ENCODE measurements at places on chromosomes 12 and 14.

- no peak for DNase-seq
These were observed 2.0 kb downstream of the MYH7 start for GRCh38 chr14:23433457-23433856.

- no peak for DNase-seq
These were observed 148.9 kb upstream of the MAX start for GRCh38 chr14:65251213-65251612.

DNA sequence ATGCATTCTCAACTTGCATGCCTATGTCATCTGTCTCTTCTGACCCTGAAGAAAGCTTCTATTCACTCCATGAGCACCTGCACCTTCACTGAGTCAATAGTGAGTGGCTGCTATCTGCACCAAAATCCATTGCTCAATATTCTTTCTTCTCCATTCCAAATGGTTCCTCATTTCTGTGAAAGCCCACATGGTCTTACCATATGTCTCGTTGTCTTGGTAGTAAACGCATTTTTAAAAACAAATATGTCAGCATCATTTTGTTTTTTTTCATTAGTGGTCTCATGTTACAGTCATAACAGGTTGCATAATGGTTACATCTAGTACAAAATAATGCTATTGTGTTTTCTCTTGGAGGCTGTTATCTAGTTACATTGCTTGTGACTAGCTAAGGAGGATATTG, 106.9 kb upstream of the CPM start:
- DNase-seq = no peak

GRCh38 chr12:132151766-132152410, 7.6 kb downstream of the NOC4L start:
- DNase-seq = no peak

DNA sequence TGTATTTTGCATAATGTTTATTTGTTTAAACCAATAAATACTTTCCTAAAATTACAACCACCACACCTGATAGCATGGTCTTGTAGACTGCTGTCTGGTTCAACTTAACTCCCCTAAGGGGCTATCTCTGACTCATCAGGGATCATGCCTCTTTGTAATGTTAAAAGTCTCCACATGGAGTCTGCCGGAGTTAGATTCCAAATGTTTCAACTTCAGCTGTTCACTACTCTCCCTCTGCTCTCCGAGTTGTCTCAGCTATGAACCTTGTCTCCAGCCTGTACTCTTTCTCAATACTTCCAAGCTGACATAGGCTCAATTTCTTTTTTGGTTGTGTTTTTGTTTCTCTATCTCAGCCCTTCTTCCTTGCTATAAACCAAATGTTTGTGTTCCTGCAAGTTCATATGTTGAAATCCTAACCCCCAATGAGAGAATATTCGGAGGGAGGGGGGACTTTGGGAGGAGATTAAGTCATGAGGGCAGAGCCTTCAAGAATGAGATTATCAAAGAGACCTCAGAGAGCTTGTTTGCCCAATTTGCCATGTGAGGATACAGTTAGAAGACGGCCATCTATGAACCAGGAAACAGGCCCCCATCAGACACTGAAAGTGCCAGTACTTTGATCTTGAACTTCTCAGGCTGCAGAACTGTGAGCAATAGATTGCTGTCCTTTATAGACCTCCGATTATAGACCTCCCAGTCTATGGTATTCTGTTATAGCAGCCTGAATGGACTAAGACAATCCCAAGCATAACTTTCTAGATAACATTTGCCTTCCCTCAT, 858.2 kb downstream of the VRK1 start:
- no peak for DNase-seq

- DNase-seq = no peak
These were observed 40.2 kb downstream of the ETV6 start for GRCh38 chr12:11689591-11690186.

- no peak for DNase-seq
These were observed 281.4 kb upstream of the FKBP4 start for GRCh38 chr12:2513141-2514037.

DNA sequence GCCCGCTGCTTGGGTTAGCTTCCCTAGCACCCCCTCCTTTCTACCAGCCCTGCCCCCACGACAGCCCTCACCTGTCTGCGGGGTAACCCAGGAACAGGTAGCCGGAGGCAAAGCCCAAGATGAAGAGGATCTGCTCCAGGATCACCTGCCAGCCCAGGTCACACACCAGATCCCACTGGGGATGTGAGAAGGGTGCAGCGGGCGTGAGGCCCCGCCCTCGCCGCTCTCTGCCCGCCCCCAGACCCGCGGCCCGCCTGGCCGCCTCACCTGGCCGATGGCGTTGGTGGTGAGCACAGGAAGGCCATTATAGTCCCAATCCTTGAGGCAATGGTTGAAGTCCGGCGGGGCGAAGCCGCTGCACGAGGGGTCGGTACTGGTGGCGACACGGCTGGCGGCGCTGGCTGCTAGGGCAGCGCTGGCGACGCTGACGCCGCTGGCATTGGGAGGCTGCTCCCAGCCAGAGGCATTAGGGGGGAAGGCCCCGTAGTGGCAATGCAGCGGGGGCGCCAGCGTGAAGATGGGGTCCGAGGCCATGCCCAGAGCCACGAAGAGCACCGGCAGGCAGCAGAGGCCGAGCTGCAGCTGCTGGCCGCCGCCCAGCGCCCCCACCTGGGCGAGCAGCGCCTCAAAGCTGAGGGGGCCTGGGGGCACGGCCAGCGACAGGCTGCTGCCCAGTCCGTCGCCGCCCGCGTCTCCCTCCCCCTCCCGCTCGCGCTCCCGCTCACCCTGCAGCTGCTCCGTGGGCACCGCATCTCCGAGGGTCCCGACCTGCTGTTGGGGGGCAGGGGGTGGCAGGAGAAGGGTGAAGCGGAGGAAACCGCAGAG, 794 bp downstream of the SLC22A17 start:
- DNase-seq = no peak

DNA sequence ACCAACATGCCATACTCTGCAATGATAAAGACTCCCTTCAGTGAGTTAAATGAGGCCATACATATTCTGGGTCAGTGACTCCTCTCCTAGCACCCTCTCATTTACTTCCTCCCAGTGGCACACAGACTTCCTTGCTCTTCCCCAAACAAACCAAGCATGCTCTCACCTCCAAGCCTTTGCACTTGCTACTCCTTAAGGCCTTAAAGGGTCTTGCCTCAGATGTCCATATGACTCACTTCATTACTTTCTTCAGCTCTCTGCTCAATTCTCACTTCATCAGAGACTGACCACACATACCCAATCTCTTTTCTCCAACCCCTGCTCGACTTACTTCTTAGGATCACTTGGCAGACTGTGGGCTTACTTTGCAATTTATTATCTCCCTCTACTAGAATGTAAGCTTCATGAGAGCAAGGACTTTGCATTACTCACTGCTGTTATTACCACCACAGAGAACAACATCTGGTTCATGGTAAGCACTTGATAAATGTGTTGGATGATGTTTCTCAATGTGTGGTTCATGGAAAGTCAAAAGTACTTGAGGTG, 22.8 kb downstream of the DDX24 start:
- DNase-seq = no peak

GRCh38 chr12:131615326-131616042, 95.4 kb upstream of the SFSWAP start:
- no peak for DNase-seq

- no peak for DNase-seq
These were observed 245.0 kb downstream of the NUBPL start for GRCh38 chr14:31806249-31806648.

DNA sequence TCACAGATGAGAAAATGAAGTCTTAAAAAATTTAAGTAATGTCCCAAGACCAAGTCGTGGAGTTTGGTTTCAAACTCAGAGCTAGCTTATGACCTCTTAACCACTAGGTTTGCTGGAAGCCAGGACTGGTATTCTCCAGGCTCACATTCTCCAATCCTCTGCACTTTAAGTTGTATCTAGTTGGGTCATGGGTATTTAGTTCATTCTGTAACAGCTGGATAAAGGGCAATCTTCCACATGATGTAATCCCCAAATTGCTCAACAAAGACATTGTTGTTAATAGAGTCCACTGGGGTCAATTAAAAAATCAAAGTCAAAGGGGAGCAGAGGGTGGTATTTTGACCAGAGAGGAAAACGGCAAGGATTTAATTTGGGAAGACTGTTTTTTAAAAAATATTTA, 17.8 kb upstream of the GAS2L3 start:
- DNase-seq = no peak

GRCh38 chr14:61750708-61751474, 11.3 kb upstream of the SNAPC1 start:
- DNase-seq = no peak

GRCh38 chr14:68881396-68881795, 88.5 kb upstream of the ZFP36L1 start:
- no peak for DNase-seq

GRCh38 chr12:77999074-77999715, 168.5 kb downstream of the NAV3 start:
- no peak for DNase-seq

DNA sequence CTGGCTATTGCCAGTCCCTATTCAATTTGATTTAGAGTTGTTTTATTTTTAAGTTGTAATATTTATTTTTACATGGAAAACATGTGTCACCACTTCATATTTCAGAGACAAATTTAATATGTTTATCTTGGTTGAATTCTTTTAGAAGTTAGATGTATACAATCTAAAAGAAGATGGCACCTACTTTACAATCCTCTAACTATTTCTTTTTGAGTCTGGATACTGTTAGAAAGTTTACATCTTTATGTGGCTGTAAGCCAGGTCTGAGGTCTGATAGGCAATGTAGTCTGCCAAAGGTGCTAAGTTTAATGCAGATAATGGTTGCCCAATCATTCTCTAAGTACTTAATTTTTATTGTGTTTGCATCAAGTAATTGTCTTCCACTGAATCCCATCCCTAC, 7.2 kb upstream of the LMO3 start:
- DNase-seq = no peak

DNA sequence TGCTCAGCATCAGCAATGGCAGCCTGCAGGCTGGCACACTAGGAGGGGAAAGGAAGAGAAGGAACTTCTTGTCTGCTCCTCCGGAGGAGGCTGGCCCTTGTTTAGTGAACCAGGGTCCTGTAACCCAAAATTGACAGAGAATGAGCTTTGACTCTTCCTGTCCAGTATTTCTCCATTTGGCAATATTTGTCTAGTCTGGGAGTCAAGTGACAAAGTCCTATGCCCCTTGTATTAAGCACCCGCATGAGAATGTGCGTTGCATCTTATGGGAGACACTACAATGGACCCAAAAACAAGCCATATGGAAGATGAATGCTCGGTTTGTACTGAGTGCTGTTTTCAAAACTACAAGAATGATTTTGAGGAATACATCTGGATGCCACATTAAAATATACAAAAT, 3.8 kb downstream of the KRT6C start:
- no peak for DNase-seq

- DNase-seq = no peak
These were observed 51.4 kb downstream of the CYP46A1 start for GRCh38 chr14:99735189-99736135.

- DNase-seq = no peak
These were observed 8.6 kb downstream of the DDIT3 start for GRCh38 chr12:57511588-57512325.

GRCh38 chr14:101504096-101504948, 57.0 kb upstream of the DIO3 start:
- DNase-seq = no peak

- no peak for DNase-seq
These were observed 1088.9 kb upstream of the TMEM132C start for GRCh38 chr12:127178052-127178451.

DNA sequence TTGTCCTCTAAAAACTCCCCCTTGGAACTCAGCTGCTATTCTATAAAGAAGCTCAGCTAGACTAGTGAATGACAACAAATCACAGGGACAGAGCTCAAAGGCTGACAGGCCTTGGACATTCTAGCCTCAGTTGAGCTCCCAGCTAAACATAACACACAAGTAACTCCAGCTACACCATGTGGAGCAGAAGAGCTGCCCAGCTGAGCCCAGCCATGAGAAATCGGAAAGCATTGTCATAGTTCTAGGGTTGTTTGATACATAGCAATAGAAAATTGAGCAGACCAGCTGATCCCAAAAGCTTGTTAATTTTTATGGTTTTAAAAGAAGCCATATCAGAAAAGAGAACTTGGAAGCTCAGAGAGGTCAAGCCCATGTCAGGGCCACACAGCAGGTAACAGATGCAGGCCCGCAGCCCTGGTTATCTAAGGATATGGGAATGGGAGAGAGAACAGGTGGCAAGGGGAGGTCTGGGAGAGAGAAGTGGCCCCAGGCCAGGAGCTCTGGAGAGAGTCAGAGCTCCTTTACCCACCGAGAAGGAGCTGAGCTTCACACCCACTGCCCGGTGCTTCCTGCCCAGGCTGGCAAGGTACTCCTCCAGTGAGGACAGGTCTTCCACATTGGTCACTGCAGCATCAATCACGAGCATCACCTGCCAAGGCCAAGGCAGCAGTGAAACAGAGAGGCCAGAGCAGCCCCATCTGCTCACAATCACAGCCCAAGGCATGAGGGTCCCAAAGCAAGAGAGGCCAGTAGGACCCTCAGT, 2.9 kb downstream of the NGB start:
- DNase-seq = no peak

DNA sequence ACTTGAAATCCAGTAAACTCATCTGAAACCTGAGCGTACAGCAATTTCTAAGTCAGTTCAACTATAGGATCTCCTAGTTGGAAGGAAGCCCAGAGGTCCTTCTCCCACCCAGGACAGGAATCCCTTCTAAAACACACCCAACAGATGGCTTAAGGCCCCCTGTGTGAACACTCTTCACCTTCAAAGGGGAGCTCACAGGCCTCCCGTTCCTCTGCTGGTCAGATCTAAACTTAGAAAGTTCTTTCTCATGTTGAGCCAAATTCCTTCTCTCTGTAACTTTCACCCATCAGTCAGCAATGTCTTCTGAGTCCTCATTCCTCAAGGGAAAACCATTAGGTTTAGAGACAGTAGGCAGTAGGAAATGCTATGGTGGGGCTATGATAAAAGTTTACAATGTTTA, 355.2 kb downstream of the PCNX1 start:
- DNase-seq = no peak

DNA sequence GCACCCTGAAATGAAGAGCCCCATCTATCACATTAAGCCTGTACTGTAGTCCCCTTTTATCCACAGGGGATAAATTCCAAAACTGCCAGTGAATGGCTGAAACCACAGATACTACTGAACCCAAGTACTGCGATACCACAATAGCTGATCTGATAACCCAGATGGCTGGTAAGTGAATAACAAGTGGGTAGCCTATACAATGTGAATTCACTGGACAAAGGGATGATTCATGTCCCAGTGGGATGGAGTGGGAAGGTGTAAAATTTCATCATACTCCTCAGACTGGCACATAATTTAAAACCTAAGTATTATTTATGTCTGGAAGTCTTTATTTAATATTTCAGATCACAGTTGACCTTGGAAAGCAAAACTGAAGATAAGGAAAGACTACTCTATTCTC, 201.3 kb downstream of the GPHN start:
- DNase-seq = no peak

Measured in NCI-H2081 treated with DMSO at 0.1 percent for 48 hours (cell line).